ENCODE measurements at places on chromosomes 7 and 10. TPM values are rescaled to one million over a fixed set of nuclear protein-coding genes. Genes with fewer than 3 reads are reported as not detected.

The HPS1 gene
- 69.5 TPM for total RNA-seq

The RELN gene
- 1.4 TPM for total RNA-seq

The JAKMIP3 gene
- 0.27 TPM for total RNA-seq

The RBP3 gene
- not detected for total RNA-seq

The FXYD4 gene
- not detected for total RNA-seq

The TRPV6 gene
- 0.05 TPM for total RNA-seq

The SPAM1 gene
- total RNA-seq: not detected

The FOXP2 gene
- 20.0 TPM for total RNA-seq

The PRSS58 gene
- not detected for total RNA-seq

The SDK1 gene
- total RNA-seq: 1.3 TPM

The TMEM176A gene
- 130 TPM for total RNA-seq

The ACSL5 gene
- total RNA-seq: 208 TPM

The OR2A1 gene
- not detected for total RNA-seq

The ADARB2 gene
- total RNA-seq: 0.19 TPM

The LHFPL3 gene
- 0.27 TPM for total RNA-seq

The KLLN gene
- total RNA-seq: 1.0 TPM

The POU6F2 gene
- 1.3 TPM for total RNA-seq

The DYNC1I1 gene
- total RNA-seq: 1.8 TPM

The PSD gene
- total RNA-seq: 4.2 TPM

The FANK1 gene
- 5.8 TPM for total RNA-seq

The FOXI2 gene
- not detected for total RNA-seq

The ENO4 gene
- total RNA-seq: not detected
